Airway epithelial cell (primary cell): ENCODE measurements at places on chromosomes 16 and 17. TPM values are rescaled to one million over a fixed set of nuclear protein-coding genes. Genes with fewer than 3 reads are reported as not detected.

The CLEC18C gene
- 0.14 TPM in 1 of 2 replicates, not detected in the other for total RNA-seq

The B3GNT9 gene
- 9.7 and 11.4 TPM in 2 replicates for total RNA-seq

The SKAP1 gene
- not detected in 2 replicates for total RNA-seq

The ITGB3 gene
- total RNA-seq, result 0.85 and 0.88 TPM in 2 replicates

The KLHL11 gene
- 17.6 and 23.0 TPM in 2 replicates for total RNA-seq

The APOBR gene
- not detected in 2 replicates for total RNA-seq

The SHCBP1 gene
- total RNA-seq, result 13.3 and 14.8 TPM in 2 replicates

The TEKT3 gene
- not detected in 2 replicates for total RNA-seq

The KRT27 gene
- not detected in 2 replicates for total RNA-seq

The CCL4 gene
- not detected in 2 replicates for total RNA-seq

The SLFN14 gene
- not detected in 2 replicates for total RNA-seq

The TSPAN10 gene
- total RNA-seq, result 0.63 and 0.74 TPM in 2 replicates

The ST6GALNAC2 gene
- 62.2 and 86.3 TPM in 2 replicates for total RNA-seq

The SLC35G6 gene
- total RNA-seq, result not detected in 2 replicates

The ERI2 gene
- 17.0 and 26.8 TPM in 2 replicates for total RNA-seq

The GRIN2A gene
- not detected in 2 replicates for total RNA-seq

The LRRC37B gene
- 5.7 and 5.9 TPM in 2 replicates for total RNA-seq

The ZPBP2 gene
- total RNA-seq, result 0.05 TPM in 1 of 2 replicates, not detected in the other

The DOK4 gene
- total RNA-seq, result 12.7 and 14.5 TPM in 2 replicates

The SPG7 gene
- 70.1 and 84.7 TPM in 2 replicates for total RNA-seq

The MGAT5B gene
- 0.09 and 0.14 TPM in 2 replicates for total RNA-seq

The SCARF1 gene
- total RNA-seq, result 0.07 TPM in 1 of 2 replicates, not detected in the other

The PRSS22 gene
- total RNA-seq, result 21.6 and 23.4 TPM in 2 replicates

The KRTAP3-1 gene
- total RNA-seq, result not detected in 2 replicates

The PRRT2 gene
- total RNA-seq, result not detected in 2 replicates

The TBC1D3D gene
- not detected in 2 replicates for total RNA-seq

The USP22 gene
- 109 and 144 TPM in 2 replicates for total RNA-seq

The CBFA2T3 gene
- 0.09 and 0.63 TPM in 2 replicates for total RNA-seq

The GRAPL gene
- total RNA-seq, result not detected in 2 replicates

The KIF2B gene
- total RNA-seq, result not detected in 2 replicates

The KIAA0513 gene
- total RNA-seq, result 8.0 and 9.0 TPM in 2 replicates

The SLC5A10 gene
- 0.05 TPM in 1 of 2 replicates, not detected in the other for total RNA-seq

The MPV17L gene
- 0.35 and 0.60 TPM in 2 replicates for total RNA-seq

The GNG13 gene
- not detected in 2 replicates for total RNA-seq

The GPR139 gene
- not detected in 2 replicates for total RNA-seq

The CCDC137 gene
- 23.0 and 27.5 TPM in 2 replicates for total RNA-seq

The CORO6 gene
- total RNA-seq, result 1.3 and 1.9 TPM in 2 replicates

The CD300LG gene
- total RNA-seq, result not detected in 2 replicates

The EXOC3L1 gene
- 0.99 TPM in 1 of 2 replicates, not detected in the other for total RNA-seq

The RTN4RL1 gene
- total RNA-seq, result 3.1 and 4.5 TPM in 2 replicates

The TMEM235 gene
- not detected in 2 replicates for total RNA-seq

The MATCAP1 gene
- total RNA-seq, result 5.2 and 11.3 TPM in 2 replicates

The NDEL1 gene
- total RNA-seq, result 40.9 and 42.5 TPM in 2 replicates

The IGFALS gene
- total RNA-seq, result not detected in 2 replicates
